ENCODE measurements at places on chromosomes 6 and 20. TPM values are rescaled to one million over a fixed set of nuclear protein-coding genes. Genes with fewer than 3 reads are reported as not detected.

DNA sequence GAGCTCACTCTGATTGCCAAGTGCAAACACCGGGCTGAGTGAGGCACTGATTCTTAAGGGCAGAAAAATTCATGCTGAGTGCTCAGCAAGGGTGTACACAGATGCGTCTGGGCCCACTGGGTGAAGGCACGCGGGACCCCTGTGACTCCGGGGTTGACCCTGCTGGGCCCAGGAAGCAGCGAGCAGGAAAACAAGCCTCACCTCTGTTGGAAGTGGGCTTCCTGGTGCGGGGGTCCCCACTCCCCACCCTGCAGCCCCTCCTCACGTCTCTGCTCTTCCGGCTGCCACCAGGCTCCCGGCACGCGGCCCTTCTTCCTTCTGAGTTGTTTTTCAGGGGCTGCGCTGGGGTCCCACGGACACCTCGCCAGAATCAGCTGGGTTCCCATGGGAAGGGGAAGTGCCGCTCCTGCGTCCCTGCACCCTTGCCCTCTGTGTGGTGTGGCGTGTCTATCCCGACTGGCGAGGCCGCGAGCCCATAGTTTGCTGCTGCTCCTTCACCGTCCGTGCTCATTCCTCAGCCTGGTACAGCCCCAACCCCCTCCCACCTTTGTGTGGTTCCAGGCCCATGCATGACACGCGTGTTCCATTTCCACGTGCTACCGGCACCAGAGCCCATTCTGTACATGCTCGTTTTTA, 80.6 kb upstream of the BHLHE23 start:
- no peak for DNase-seq

DNA sequence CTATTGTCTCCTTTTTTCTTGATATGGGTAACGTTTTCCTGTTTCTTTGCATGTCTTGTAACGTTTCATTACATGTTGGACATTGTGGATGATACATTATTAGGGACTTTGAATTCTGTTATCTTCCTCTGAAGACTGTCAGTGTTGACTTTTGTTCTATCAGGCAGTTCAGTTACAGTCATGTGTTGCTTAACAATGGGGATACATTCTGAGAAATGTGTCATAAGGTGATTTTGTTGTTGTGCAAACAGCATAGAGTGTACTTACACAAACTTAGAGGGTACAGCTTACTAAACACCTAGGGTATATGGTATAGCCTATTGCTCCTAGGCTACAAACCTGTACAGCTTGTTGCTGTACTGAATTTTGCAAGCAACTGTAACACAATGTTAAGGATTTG, 64.7 kb downstream of the AK9 start:
- no peak for DNase-seq

GRCh38 chr6:75458895-75459294, 34.7 kb downstream of the FILIP1 start:
- DNase-seq, result no peak

GRCh38 chr6:56400273-56400672, 152.9 kb upstream of the COL21A1 start:
- DNase-seq, result no peak

GRCh38 chr6:155417454-155417853, 38.2 kb downstream of the NOX3 start:
- DNase-seq, result no peak

DNA sequence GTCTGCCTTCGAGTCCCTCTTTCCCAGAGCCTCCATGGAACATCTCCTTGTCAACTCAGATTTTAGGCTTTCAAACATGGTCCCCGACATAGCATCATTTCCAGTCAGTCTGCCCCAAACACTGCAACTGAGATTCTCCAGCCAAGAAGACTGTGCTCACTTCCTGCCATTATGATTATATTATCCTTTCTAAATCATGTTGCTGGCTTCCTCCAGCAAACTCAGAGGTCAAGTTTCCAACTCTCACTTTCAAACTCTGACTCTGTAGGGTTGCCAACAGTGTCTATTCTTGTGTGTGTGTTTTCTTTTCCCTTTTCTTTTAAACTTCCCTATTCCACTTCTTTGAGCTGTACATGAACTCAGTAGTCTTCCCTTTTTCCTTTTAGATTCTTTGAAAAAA, 61.2 kb upstream of the TRAF3IP2 start:
- no peak for DNase-seq

DNA sequence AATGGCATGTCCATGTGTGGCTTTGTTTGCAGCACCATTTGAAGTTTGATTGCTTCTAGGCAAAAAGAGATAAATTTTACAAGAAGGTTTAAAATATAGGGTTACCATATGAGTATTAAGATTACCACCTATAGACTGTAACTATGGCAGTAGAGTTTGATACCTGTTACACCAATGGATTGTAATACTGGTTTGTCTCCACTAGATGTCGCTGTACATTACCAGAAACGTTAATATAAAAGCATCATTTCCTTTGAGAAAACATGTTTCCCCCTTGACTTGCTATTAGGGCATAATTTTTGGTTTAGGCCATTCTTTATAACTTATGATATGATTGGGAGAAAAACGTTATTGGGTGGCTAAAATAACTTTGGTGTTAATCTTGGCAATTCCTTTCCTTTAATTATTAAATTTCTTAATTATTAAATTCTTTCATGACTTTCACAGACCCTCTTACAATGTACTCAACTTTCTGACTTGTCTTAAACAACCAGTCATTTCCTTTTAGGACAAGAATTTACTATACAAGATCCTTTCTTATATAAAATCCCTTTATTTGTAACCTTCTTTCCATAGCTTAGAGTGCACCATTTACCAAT, 42.8 kb downstream of the HLA-DPB1 start:
- DNase-seq, result peak; percentile 46

DNA sequence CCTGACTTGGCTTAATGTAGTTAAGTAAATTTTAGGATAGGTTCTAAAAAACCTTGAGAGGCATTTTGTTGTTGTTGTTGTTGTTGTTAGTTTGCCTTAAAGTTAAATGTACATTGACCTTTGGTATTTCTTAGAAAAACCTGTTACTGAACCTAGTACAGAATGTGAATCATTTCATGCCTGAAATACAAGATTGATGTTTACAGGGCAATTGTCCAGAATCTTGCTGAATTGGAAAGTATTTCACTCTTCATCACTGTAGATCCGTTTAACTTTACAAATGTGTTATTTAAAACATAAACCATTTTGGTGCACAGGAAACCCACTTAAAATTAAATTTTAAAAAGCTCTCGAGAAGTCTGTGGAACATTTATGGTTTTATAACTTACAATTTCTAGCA, 75.0 kb downstream of the CEP57L1 start:
- no peak for DNase-seq

DNA sequence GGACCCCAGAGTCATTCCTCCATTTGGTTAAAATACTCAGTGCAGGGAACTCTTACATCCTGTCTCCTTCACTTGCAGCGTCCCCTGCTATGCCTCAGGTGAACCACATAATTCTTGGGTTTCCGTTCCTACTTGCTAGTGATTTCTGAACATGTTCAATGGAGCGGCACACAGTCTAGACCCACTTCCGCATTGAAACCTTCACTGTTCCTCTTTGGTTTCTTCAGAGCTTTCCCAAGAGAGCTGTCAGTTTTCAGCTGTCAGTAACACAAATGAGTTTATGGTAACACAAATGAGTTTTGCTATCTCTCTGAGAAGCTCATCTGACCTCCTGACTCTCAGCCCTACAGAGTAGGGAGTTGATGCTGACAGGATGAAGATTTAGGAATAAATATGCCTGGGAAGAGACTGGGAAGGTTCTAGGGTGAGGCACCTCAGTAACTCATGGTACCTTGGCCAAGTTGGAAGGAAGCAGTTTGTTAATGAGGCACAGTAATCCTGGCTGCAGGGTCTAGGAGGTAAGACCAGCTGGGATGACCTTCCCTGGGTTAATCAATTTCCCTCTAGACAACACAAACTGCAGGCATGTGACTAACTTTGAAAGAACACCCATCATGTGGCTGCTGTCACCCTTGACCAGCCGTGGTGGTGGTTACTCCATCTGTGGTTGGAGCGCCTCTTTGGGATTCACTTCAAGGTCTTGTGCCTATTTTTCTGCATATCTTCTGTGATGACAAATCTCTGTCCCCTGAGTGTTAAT, 5.4 kb downstream of the SYS1 start:
- DNase-seq, result no peak

GRCh38 chr6:79372757-79373156, 138.3 kb upstream of the HMGN3 start:
- DNase-seq, result no peak

FANCE gene
- total RNA-seq, result 16.1 TPM

MUCL3 gene
- total RNA-seq, result 0.15 TPM

PRSS16 gene
- total RNA-seq, result 14.5 TPM

ESF1 gene
- 25.4 TPM for total RNA-seq

GPSM3 gene
- 1.2 TPM for total RNA-seq

UBD gene
- not detected for total RNA-seq

SNPH gene
- total RNA-seq, result 3.2 TPM
